ENCODE measurements at places on chromosomes 3 and 15.

GRCh38 chr3:112460519-112461195, 38.6 kb downstream of the BTLA start:
- no peak for DNase-seq

GRCh38 chr3:134496471-134497071, 10.7 kb downstream of the CEP63 start:
- DNase-seq, result no peak

GRCh38 chr3:6921066-6921465, 60.2 kb downstream of the GRM7 start:
- no peak for DNase-seq

- DNase-seq, result no peak
These were observed 3.2 kb upstream of the PGPEP1L start for GRCh38 chr15:99010768-99011167.

DNA sequence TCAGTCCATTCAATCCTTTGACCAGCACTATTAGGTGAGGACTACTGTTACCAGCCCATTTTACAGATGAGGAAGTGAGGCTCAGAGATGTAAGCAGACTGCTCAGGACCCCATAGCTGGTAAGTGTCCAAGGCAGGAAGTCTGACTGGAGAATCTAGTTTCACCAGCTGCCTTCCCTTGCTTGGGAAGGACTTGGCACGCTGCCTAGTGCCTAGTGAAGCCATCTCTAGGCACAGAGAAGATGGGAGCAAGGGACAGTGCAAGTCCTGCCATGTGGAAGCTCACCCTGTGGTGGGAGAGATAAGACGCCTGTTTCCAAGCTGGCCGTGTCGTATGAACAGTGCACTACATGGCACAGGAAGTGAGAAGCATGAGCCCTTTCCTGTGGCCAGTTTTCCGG, 111.8 kb upstream of the TMC3 start:
- no peak for DNase-seq

DNA sequence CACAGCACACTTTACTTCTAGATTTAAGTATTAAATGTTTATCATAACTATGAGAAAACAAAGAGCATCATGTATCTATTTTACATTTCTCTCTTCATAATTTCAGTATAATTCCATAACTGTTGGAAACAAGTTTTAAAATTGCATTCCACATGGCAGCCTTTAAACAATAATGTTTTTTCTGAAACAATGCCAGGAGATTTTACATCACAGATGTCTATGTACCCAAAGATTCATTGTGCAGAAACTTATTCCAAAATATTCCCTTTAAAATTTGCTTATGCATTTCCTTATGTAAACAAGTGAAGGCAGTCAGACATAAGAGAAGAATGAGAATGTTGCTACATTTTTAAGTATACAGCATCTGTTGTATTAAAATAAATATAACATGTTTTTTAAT, 324.9 kb upstream of the COL8A1 start:
- DNase-seq, result no peak

All from NCI-H187 (cell line).